Stimulated activated CD8-positive, alpha-beta memory T cell treated with anti-CD3 and anti-CD28 coated beads, Interleukin-2, amount 100 ng/mL, for 48 hours (primary cell): ENCODE measurements at places on chromosomes 3 and 15.

DNA sequence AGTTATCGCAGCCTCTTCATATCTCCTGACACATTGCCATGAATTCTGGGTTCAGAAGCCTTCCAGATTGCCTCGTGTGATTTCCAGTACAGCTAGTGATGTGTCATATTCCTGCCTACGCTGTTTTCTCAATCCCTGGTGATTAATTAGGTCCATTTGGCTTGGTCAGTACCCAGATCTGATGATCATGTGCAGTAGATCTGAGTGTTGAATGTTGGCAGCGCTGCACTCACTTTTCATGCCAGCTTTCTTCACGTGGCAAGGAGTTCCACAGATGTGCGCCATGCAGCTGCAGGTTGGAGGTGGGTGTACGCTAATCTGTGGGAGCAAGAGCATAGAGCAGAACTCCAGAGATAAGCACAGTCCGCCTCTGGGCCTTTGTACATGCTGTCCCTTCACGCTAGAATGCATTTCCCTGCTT, 86.9 kb upstream of the COL6A5 start:
- no peak for DNase-seq

DNA sequence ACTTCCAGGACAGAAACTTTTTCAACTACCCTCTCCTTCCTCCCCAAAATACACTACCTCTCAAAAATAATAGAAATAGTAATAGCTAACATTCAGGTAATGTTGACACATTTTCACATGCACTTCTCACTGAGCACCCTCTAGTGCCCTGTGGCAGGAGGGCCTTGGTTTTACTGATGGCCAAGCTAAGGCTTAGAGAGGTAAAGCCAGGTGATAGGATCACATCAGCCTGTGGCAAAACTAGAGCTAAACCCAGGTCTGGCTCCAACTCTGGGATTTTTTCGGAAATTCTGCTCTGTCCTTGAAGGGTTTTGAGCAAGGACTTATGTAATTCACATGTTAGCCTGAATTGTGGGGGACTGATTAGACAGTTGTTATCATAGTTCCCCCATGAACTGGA, 922 bp upstream of the TAMM41 start:
- DNase-seq: no peak

DNA sequence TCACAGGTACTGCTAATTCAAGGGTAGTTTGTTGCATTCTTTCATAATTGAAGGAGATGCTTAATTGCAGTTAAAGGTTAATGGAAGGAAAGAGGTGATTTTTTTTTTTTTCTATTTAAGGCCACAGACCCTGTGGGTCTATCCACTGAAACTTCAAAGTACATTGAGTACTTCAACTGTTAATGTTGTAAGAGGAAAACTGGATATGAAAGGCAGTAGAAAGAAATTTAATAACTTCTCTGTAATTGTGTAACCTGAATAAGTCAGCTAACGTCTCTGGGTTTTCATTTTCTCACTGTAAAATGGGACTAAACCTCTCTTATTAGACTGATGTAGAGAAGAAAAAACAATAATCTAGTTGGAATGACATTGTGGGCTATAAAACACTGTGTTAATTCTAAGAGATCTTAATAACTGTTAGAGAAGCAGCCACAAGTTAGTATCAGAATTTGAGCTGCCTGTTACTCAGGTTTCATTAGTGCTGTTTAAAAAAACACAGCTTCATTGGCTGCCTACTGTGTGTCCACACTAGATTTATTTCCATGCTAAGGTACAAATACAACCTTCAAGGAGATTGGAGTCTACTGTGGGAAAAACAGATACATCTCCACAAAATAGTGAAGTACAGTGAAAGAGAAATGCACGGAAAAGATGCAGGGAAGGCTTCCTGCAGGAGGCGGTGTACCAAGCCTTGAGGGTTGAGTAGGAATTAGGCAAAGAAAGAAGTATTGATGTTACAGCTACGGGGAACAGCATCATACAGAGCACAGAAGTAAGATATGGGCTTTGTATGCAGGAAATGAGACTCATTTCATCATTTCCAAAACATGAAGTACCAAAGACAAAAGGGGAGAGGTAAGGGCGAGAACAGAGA, 483.6 kb downstream of the TAFA4 start:
- DNase-seq: no peak

- DNase-seq: peak; percentile 58
Observed at GRCh38 chr3:42190701-42191442, 75.1 kb downstream of the CCK start.

DNA sequence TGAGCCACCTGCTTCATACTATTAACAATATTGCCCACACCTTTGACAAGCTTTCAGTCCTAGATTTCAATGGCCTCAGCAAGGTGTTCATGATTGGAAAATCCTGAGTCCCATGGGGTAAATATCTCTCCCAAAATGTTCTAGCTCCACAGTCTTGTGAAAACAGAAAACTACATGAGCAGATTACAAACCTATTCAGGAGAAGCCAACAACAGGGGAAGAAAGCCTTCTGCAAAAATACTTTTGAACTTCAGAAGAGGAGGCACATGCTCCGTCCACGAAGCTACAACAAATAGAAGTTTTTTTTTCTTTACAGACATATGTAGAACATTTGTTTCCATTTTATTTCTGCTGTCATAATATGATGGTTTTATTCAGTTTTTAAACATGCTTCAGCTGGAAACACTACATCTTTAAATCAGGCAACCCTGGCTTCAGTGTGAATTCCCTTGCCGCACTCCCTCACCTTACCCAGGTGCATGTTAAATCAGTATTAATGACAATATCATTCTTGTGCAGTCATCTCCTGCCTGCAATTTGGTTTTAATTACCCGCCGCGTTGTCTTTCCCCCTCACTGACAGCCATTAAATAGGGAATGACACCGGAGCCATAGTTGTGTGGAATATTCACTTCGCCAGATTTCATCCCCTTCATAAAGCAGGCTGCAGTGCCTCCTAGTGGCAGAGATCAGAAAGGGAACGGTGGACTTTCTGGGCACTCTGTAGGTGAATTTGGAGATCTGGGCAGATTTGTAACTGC, 725.5 kb upstream of the ARRDC4 start:
- no peak for DNase-seq

DNA sequence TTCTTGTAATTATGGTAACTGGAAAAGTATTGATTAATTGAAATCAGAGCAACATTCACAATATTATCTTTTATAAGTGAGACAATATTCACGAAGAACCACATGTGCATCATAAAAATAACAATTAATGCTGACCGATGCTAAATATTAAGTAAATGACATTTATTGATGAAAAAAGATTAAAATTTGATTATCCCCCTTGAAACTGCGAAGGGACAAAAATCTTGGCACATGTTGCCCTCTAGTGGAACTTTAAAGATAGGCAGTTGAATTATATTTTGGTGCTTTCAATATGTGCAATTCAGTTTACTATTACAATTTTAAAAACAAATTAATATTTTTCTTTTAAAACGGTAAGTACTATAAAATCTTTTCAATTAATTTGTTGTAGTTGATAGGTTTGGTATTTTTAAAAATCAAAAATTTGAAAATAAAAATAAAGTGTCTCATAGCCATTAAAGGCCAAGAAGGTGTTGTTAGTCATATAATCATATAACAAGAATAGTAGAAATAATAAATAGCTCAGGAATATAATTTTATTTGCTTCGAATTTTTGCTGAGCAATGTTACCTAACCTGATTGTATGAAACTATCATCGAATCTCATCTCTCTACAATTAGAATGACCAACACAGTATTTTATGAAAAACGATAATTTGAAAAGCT, 270.2 kb downstream of the ROBO1 start:
- no peak for DNase-seq

DNA sequence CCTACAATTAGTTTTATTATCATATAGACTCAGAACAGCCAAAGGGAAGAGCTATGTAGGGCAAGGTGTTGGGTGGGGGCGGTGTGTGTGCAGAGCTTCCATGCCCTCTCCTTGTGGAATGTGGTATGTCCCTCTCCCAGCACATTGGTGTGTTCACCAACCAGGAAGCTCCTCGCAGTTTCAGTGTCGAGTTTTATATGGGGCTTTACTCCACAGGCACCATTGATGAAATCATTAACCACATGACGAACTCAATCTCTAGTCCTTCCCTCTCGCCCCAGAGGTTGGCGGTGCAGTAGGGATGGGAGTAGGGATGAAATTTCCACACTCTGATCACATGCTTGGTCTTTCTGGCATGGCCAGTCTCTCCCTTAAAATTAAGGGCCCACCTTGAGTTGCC, 13.6 kb upstream of the SRP14 start:
- DNase-seq: no peak

GRCh38 chr3:148906667-148907066, 41.6 kb downstream of the CPA3 start:
- DNase-seq: no peak

DNA sequence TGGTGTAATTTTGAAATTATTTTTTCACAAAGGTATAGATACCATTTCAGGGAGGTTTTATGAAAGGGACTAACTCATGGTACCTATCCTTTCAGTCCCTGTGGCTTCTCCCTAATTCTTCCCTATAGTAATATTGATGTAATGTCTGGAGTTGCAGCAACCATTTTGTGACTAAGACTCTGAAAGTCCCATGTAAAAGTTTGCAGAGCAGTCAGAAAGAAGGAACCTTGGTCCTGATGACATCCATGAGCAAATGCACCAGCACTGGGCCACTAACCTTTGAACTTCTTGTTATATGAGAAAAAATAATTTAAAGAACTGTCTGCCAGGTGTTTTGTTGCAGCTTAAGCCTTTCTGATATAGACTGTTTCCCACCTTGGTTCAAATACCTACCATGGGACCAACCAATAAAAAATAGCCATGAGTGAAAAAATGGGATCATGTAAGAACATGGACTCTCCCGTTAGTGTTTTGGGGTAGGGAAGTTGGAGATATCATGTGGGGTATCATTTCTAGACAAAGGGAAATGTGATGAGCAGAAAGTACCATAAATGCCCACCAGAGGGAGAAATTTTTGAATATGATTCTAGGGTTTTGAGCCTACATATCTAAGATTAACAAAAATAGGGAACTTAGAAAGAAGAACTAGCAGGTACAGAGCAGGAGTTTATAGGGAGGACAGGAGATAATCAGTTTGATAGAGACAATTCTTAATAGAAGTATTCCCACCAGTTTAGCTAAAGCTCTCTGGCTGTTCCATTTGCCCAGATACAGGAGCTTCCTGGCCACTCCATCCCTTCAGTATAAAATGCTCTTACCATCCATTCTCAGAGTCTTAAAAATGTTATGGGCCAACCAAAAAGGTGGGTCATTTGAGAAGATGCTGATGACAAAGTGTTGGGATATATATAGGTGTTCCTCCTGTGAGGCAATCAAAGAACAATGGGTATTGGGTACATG, 3.4 kb upstream of the CPOX start:
- DNase-seq: no peak

GRCh38 chr15:44102675-44103254, 92.3 kb downstream of the FRMD5 start:
- DNase-seq: no peak
